ENCODE measurements at places on chromosomes 4 and X.

DNA sequence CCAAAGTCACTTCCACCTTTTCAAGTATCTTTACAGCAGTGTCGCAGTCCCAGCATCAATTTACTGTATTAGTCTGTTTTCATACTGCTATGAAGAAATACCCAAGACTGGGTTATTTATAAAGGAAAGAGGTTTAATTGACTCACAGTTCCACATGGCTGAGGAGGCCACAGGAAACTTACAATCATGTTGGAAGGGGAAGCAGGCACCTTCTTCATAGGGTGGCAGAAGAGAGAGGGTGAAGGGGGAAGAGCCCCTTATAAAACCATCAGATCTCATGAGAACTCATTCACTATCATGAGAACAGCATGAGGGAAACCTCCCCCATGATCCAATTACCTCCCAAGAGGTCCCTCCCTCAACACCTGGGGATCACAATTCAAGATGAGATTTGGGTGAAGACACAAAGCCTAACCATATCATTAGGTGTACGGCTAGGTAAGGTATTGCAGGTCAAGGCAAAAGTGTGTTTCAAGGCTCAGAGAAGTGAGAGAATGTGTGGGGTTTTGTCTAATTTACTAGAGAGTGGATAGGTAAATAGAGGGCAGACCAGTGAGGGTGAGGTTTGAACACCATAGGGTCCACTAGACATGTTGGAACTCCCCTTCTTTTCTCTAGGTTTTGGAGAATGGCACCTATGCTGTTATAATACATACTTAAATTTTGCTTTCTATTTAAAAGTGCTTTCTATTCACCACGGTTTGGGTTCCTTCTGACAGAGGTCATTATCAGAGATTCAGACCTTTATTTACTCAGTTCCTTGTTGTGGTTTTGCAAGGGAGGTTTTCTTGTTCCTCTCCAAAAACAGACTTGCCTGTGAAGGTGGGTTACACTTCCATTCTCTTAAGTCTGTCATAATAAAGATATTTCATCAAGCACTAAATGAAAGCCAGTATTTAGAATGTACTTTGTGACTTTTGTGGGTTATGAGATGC is 186.6 kb downstream of the CPEB2 start:
- DNase-seq = no peak

GRCh38 chr4:73725985-73726384 is 14.4 kb upstream of the CXCL8 start:
- no peak for DNase-seq

GRCh38 chr4:188930822-188931221 is 791.6 kb downstream of the TRIML1 start:
- no peak for DNase-seq

DNA sequence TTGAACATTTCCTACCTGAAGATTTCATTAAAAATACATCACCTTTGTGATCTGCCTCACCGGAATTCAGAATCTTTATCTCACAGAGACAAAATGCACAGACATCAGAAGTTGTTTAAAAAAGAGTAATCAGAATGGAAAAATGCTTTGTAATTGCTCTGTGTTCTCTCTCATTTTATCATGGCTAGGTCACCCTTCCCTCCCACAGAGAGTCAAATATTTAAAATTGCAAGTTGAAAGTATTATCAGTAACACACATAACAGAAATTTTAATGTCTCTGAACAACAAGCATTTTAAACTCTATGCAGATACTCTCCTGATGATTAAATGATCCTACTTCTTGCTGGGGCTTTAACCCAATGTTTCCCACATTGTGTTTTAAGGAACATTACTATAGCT is 362.0 kb downstream of the CBLL2 start:
- no peak for DNase-seq
